Cardiac muscle cell (in vitro differentiated cells and primary cell): ENCODE measurements at places on chromosomes 5 and 9.

DNA sequence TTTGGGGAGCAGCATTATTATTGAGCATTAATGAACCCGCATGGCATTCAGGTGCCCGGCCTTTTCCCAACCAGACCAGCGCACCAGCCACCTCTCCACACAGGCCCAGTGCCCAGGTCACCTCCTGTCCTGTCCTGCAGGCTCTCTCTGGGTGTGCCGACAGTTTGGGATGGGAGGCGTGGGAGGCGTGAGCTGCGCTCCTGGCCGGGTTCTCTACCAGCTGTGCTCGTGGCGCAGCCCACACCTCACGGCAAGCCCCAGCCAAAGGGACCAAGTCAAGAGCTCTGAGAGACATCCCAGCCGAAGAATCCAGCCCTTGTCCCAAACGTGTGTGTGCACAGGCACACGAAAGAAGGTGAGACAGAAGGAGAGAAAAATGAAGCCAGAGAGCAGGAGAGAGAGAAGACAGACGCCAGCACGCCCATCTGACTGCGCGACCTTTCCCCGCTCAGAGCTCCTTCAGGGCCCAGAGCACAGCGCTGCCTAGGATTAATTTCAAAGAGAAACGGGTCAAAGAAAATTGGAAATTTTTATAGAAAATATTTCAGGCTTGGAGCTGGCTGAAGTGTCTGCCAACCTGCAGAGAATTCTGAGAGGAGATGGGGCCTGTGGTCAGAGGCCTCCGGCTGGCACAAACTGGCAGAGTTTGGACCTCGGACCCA, 81.7 kb downstream of the ADAMTS2 start:
- no peak for DNase-seq

- no peak for DNase-seq
These were observed 16.1 kb downstream of the GFI1B start for GRCh38 chr9:132994410-132995120.

- DNase-seq, result peak; percentile 69
These were observed 14.6 kb downstream of the IL33 start for GRCh38 chr9:6230037-6230780.

- no peak for DNase-seq
These were observed 36.3 kb downstream of the GDA start for GRCh38 chr9:72185561-72185960.

- DNase-seq, result peak; percentile 24
These were observed 10.7 kb upstream of the SLC22A4 start for GRCh38 chr5:132283423-132284043.

GRCh38 chr5:40654377-40654991, 25.2 kb upstream of the PTGER4 start:
- DNase-seq, result no peak

DNA sequence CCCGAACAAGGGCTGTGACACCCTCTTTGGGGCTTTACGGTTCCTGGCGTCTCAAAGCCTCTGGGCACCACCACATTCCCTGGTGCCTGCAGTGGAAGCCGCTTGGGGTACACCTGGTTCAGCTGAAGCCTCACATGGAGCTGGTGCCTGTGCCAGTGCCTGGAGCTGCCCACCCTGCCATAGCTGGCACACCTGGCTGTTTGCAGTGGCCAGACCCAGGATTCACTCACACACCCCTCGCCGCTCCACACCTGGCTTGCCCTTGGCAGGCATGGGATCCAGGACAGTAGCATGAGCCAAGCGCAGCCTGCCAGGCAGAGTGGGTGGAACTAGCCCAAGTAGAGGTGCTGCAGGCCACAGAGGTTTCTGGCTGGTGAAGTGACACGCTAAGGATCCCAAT, 641.8 kb downstream of the TLE4 start:
- DNase-seq, result no peak

- DNase-seq, result no peak
These were observed 33.1 kb upstream of the ADRB2 start for GRCh38 chr5:148793261-148793660.

GRCh38 chr5:116572350-116573278, 2.0 kb downstream of the SEMA6A start:
- DNase-seq, result peak; percentile 77

DNA sequence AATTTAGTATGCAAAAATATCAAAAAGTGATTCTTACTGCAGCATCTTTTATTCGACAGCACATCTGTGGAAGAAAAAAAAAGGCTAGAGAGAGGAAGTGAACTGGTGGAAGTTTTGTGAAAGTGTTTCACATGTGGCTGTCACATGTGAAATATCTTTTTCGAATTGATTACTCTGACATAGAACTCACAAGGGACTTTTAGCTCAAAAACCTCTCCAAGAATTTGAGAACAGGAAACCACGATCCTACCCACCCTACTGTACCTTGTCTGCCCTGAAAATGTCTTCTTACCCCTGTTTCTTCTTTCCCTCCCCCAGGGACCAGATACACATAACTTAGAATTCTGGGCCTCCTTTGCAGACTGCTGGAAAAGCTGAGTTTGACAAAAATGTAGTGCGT, 106.5 kb upstream of the PRRC1 start:
- no peak for DNase-seq

- peak; percentile 28 for DNase-seq
These were observed 212.0 kb downstream of the SREK1 start for GRCh38 chr5:66356011-66356565.

DNA sequence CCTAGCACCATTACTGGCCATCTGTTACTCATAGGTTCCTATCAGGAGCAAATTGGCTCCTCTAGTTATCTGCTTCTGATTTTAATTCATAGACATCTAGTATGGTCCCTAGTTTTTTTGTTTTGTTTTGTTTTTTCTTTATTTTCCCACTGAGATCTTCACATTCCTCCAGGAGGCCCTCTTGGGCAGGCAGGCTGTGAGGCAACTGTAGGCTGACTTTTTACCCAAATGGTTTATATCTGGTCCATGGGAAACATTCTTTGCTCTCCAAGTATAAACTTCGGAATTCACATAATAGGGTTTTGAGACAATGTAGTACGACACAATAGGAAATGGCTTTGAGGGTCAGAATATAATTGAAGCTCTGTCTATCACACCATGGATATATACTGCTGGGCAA, 250.9 kb upstream of the DAB2 start:
- DNase-seq, result peak; percentile 0

DNA sequence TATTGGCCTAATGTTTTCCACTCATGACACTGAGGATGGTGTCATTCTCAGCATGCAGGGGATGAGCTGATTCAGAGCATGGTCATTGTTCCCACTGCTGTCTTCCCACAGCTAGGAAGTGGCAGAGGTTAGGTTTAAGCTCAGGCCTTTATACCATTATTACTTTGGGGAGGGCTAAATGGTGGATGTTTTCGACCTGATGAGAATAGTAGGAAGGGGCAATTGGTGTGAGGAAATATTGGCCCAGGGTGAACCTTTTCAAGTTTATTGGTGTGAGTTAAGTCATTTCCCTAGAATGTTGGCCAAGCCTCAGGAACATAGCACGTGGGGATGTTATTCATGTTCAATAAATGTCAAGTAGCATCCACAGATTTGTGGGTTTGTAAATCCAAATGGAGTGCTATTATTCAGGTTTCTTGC, 59.6 kb downstream of the ARHGAP26 start:
- no peak for DNase-seq

- DNase-seq, result no peak
These were observed 429.6 kb upstream of the ZNF608 start for GRCh38 chr5:125176005-125176390.

DNA sequence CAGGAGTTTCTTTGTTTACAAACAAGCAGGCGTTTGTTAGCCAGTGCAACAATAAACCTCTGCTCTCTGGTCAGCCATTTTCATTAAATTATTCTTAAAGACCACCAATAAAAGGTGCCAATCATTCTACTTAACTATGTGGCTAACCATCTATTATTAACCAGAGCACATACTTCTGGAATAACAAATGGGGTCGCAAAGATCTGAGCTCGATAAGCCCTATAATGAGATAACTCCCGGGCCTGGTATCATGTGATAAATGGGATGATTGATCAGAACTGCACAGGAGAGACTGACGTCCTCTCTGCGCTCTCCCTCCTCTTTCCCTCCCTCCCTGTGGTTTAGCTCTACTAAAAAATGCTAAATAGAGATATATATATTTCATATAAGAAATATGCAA, 488.2 kb downstream of the NTRK2 start:
- no peak for DNase-seq

DNA sequence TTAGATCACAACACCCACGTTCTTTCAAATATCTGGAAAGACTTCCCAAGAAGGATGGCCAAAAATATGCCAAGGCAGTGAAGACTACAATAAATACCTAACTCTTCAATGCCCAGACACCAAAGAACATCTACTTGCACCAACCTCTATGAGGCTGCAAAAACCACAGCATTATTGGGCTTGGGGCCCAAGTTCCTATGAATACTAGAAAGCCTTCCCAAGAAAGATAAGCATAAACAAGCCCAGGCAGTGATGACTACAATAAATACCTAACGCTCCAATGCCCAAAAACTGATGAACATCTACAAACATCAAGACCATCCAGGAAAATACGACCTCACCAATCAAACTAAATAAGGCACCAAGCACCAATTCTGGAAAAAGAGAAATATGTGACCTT, 41.3 kb downstream of the AP3B1 start:
- DNase-seq, result no peak

- DNase-seq, result peak; percentile 14
These were observed 18.6 kb downstream of the BAAT start for GRCh38 chr9:101366038-101366756.

- DNase-seq, result no peak
These were observed 57.9 kb downstream of the NDST1 start for GRCh38 chr5:150565868-150566267.

- no peak for DNase-seq
These were observed 476.1 kb upstream of the MPDZ start for GRCh38 chr9:13755551-13755950.

GRCh38 chr5:114686356-114686755, 324.5 kb downstream of the KCNN2 start:
- no peak for DNase-seq

DNA sequence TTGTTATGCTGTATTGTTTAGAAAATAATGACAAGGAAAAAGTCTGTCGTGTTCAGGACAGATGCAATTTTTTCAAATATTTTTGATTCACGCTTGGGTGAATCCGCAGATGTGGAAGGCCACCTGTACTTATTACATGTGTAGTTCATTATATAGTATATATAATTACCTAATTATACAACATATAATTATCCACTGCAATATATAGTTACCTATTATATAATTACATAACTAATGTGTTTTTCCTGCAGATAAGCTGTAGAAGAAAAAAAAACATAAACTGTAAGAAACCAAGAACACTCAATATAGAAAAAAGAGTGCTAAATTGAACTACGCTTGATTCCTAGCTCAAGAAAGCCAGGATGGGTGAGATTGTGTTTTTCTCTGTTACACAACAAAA, 93.6 kb upstream of the RANBP3L start:
- DNase-seq, result no peak

DNA sequence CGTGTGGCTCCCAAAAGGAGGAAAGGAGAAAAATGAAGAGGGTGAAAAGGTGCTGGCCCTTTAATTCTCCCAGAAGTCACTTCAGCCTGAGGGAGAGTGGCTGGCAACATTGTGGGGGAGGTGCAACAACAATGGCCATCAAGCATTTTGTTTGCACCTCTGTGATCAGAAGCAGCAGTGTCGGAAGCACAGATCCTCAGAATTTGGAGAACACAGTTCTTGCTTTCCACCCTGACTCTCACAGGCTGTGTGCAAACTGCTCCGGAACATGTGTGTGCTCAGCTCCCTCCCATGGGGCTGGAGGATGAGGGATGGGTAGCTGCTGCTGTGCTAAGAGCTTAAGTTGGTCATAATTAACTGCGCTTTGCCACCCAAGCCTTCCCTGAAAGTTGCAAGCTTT, 127.1 kb downstream of the DPYSL3 start:
- no peak for DNase-seq

- peak; percentile 5 for DNase-seq
These were observed 62.4 kb downstream of the HMHB1 start for GRCh38 chr5:143874312-143874711.

- DNase-seq, result no peak
These were observed 1237.5 kb upstream of the CDH9 start for GRCh38 chr5:28275931-28276330.

GRCh38 chr9:99056886-99057664, 47.8 kb upstream of the TGFBR1 start:
- DNase-seq, result no peak

GRCh38 chr5:115621365-115621900, 4.4 kb downstream of the TMED7 start:
- DNase-seq, result no peak

- DNase-seq, result no peak
These were observed 6.9 kb upstream of the COL5A1 start for GRCh38 chr9:134634667-134635230.

- DNase-seq, result no peak
These were observed 1772.4 kb upstream of the CDH9 start for GRCh38 chr5:28810751-28811136.

DNA sequence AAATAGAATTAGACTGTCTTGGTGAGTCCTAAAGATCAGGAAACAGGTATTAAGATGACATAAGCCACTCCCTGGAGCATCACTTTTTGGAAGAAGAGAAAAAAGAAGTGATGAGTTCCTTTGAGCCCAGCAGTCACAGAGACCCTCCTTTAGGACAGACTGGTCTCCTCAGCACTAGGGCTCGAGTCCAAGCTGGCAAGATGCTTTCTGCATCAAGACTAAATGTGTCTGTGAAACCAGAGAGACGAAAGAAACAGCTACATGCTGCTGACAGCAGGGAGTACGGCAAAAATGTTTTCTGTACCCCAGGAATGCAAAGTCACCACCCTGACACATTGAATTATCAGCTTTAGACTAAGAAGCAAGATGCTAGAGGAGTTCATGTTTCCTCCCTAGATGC, 184.5 kb downstream of the CRB2 start:
- DNase-seq, result no peak

GRCh38 chr9:132645306-132645705, 24.5 kb downstream of the DDX31 start:
- no peak for DNase-seq
